ENCODE measurements at places on chromosomes 5 and 9.

DNA sequence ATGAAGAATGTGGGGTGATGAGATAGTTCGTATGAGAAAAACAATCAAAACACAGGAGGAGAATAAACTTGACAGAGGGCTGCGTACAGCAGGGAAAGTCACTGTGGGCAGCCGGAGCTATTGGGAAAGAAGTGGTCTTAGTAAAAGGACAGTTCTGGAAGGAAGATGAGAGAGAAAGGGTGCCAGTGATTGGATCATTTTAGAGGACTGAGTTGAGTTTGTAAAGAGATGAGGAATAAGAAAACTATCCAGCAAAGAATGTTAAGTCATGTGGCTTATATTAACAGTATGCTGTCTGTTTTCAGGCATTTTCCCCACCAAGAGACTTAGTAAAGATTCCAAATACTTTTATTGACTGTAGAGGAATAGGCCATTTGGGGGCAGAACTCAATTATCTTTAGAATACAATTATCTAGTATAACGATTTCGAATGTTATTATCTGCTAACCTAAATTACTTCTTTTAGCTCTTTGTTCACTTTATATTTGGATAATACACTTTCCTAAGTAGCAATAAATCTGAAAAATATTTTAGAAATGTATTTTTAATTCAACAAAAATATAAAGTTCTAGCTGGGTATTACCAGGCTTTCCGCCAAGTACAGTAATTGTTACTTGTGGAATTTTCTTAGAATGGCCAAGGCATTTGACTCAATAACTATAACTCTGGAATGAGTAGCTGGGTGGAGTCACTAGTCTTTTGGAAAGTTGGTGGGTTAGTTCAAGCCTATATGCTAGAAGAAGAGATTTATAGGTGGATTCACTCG is 15.5 kb upstream of the LOX start:
- no peak for DNase-seq

DNA sequence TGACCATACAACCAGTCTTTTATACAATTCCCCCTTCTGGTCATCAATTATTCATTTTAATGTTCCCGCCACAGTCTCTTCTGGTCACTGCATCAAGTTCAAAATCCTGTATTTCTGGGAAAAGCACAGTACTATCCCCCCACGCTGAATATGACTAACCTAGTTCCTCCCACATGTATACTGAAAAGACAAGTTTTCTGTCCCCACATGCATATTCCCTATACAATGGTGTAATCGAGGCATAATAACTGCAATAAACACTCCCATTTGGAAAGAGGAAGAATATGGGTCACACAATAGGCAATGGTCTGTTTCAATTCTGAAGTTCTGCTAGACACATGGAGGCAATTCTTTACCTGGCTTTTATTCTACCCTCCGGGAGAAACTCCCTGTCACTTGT is 344.9 kb downstream of the EFNA5 start:
- DNase-seq = no peak

DNA sequence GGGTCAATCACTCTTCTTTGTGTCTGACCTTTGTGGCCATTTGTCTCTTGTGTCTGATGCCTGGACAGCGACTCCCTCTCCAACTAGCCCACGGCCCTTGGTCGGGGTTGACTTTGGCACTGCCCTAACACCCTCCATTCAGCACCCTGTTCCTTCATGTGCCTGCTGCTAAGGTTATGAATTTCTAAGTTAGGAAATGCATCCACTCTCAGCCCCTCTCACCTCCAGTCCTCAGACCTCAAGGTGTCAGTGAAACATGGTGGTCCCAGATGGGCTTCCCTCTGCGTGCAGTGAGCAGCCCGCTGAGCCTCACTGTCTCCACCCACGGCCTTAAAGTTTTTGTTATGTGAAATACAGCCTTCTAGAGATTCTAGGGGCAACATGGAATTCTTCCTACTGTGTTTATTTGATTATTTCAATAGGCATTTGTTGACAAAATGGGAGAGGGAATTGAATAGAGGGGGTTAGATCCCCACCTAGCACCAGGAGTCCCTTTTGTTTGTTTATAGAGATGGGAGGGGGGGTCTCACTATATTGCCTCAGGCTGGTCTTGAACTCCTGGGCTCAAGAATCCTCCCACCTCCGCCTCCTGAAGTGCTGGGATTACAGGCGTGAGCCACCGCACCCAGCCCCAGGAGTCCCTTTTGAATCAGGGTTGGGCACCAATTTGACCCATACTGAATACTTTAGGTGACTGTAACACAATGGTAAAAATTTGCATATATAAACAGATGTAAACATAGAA is 1.6 kb upstream of the GLIPR2 start:
- no peak for DNase-seq

DNA sequence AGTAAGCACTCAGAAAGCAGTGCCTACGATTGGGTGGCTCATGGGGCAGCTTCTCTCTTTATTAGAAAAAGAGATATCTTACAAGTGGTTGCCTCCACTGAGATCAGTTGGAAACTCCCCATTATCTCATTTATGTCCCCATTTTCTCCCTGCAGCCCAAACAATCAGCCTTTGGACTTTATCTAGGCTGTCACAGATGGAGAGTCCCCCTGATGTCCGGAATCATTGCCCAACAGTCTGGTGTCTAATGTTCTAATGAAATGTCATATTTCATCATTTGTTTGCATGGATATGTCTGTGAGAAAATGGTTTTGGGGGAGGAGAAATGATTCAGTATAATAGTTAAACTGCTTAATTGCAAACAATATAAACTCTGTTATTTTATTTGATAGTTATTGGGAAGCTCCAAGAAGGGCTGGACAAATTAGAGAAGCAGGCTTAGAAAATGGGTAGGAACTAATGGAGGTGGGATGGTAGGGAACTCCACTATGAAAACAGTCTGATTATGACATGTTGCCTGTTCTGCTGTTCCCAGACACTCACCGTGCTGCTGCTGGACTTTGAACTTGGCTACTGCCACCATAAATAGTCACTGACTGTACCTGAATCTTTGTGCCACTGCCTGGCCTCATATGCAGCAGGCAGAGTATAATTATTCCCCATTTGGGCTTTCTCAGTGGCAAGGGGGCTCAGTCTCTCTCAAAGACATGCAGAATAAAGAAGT is 38.3 kb upstream of the SMAD5 start:
- peak; percentile 54 for DNase-seq

DNA sequence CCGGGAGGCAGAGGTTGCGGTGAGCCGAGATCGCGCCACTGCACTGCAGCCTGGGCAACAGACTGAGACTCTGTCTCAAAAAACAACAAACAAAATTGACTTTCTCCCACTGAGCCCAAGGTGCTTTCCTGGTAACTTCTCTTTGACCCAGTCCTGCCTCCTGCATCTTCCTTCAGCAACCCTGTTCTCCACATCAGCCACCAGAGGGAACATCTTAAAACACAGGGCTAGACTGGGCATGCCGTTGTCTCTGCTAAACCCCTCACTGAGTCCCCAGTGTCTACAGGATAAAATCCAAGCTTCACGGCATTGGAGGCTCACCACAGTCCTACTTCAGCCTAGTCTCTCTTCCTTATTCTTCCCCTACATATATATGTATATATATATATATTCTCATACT is 39.8 kb upstream of the KCNMB1 start:
- DNase-seq = peak; percentile 15

- DNase-seq = no peak
These were observed 604.2 kb upstream of the CLINT1 start for GRCh38 chr5:158463188-158463587.

DNA sequence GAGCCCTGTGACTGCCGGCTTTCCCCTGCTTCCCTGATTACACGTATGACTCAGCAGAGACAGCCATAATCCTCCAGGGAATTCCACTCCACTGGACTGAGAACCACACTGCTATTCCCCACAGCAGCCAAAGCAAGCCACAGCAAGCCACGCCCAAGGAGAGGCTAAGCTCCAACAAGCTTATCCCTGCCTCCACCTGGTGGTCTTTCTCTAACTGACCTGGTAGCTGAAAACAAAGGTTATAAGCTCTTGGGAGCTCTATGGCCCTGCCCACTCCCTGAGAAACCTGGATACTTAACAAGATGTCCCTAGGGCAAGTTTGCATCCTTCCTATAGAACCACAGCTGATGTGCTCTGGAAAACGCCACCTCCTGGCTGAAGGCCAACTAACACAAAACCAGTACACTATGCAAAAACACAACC is 613.7 kb upstream of the CDH18 start:
- DNase-seq = no peak

DNA sequence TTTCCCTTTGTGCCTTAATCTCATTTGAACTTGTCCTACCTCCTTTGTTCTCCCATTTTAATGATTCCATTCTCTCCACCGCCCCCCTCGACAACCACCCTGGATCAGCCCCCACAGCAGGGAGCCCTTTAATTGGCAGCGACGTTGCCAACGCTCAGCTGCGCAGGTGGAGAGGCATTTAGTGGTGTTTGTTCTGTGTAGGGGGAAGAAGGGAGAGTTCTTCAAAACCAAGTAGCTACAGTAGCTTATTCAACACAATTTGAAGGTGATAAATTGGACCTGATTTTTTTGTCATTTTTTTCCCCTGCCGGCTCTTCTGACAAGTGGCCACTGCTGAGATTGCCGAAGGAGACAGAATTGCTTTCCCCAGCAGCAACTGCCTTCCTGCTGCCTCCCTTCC is 499.1 kb downstream of the CDK5RAP2 start:
- no peak for DNase-seq

DNA sequence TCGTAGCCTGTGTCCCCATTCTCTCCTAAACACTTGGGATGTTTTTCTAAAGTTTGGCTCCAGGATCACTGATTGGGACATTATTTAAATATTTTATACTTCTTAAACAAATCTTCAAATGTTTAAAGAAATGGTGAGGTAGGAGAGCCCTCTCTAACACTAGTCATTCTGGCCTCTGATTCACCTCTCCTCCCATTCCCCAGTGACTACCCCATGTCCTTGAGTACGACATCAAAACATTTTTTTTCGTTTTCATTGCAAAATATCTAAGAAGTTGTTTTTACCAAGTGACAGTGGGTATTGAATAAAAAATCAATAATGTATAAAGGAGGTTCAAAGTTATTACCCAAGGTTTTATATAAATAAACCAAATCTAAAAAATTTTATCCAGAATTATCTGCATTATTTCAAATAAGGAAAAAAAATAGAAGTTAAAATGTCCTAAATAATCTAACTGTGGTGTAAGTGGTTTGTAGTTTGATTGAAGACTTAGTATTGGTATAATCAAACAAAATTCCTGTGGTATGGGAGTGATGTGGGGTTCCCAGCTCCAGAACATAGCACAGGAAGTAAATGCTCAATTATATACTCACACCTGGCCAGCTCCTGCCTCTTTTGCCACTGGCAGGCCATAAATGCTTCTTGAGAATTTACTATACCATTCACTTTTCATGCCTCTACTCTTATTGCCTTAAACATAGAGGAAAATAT is 51.1 kb downstream of the MAST4 start:
- DNase-seq = no peak

- no peak for DNase-seq
These were observed 59.5 kb downstream of the TMEM174 start for GRCh38 chr5:73232266-73233041.

GRCh38 chr5:68484307-68485068 is 268.9 kb downstream of the PIK3R1 start:
- DNase-seq = no peak

- DNase-seq = no peak
These were observed 1978.6 kb upstream of the CDH6 start for GRCh38 chr5:29214839-29215238.

GRCh38 chr5:155508673-155509072 is 495.1 kb downstream of the KIF4B start:
- DNase-seq = no peak

DNA sequence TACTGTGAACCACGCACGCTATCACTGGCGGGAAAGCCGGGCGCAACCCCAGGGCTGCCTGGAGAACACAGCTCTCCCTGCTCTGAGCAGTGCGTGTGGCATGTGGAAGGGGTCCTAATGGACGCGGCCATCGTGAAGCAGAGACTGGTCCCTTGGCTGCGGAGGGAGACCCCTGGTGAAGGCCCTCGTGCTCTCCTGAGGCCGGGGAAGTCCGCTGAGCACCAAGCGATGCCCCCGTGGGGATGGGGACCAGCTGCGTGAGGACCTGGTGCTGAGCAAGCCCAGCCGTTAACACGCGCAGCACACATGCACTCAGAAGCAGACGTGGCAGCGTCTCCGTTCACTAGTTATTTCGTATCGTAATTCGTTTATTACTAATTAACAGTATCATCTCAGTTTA is 24.4 kb downstream of the SLC12A7 start:
- no peak for DNase-seq

DNA sequence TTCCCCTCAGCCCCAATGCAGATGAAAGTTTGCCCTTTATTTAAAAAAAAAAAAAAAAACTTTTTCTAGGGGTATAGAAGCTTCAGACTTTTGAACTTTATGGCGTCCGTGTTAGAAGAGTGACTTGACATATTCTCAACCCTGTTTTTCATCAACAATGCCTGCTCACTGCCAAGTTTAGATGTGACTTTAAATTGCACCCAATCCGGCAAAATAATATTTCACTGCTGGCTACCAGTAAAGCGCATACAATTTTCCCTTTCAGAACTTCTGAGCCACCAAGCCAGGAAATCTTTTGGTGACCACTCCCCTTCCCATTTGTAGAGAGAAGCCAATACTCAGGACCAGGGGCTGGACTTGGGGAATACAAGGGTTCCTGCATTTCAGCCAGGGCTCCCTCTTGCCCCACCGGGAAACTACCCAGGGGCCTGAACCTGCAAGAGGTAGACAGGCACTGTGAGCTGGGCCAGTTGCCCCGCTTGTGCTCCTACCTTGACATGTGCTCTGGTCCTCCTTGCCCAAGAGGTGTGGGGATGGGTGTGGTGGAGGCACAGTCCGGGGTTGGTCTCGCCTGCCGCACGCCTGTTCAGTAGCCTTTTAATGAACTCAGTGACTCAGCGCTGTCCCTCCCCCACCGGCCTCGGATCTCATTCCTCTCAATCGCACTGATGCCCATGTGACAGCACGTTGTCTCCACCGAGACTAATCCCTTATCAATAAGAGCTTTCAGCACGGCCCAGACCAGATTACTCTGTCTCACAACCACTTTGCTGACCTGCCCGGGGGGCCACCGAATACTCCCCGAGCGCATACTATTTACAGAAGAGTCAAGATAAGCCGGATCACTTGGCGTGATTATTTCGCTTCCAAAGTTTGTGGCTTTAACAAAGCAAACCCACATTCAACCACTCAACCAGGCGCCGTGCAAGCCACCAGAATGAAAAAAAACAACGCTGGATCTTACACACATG is 226.4 kb downstream of the DCP2 start:
- peak; percentile 91 for DNase-seq

Data from Calu3 (cell line).